ENCODE measurements at places on chromosomes 2 and 18.

GRCh38 chr2:165989851-165990250 is 36.3 kb upstream of the TTC21B start:
- DNase-seq, result no peak
- H3K27me3 ChIP-seq, result no peaks in the 10 kb centered on the region
- no peaks in the 10 kb centered on the region for H3K36me3 ChIP-seq
- H3K27ac ChIP-seq, result no peak overlapping the region
- no peaks in the 10 kb centered on the region for H3K4me1 ChIP-seq

- no peaks in the 10 kb centered on the region for H3K4me1 ChIP-seq
- H3K27ac ChIP-seq, result no peak overlapping the region
- DNase-seq, result no peak
- H3K27me3 ChIP-seq, result no peaks in the 10 kb centered on the region
- no peaks in the 10 kb centered on the region for H3K36me3 ChIP-seq
- H3K4me3 ChIP-seq, result no peak overlapping the region
Observed at GRCh38 chr2:68792751-68793150, 58.1 kb downstream of the ARHGAP25 start.

GRCh38 chr2:217185265-217185995 is 325.6 kb upstream of the TNP1 start:
- H3K27me3 ChIP-seq, result no peaks in the 10 kb centered on the region
- no peaks in the 10 kb centered on the region for H3K36me3 ChIP-seq
- no peak overlapping the region for H3K4me3 ChIP-seq
- no peak overlapping the region for H3K27ac ChIP-seq
- H3K4me1 ChIP-seq, result no peaks in the 10 kb centered on the region

- H3K27me3 ChIP-seq, result peaks cover under 1% of the 10 kb centered on the region
- H3K4me3 ChIP-seq, result no peak overlapping the region
- DNase-seq, result no peak
- H3K4me1 ChIP-seq, result no peaks in the 10 kb centered on the region
- H3K27ac ChIP-seq, result no peak overlapping the region
Observed at GRCh38 chr18:8571399-8571798, 37.8 kb upstream of the RAB12 start.

DNA sequence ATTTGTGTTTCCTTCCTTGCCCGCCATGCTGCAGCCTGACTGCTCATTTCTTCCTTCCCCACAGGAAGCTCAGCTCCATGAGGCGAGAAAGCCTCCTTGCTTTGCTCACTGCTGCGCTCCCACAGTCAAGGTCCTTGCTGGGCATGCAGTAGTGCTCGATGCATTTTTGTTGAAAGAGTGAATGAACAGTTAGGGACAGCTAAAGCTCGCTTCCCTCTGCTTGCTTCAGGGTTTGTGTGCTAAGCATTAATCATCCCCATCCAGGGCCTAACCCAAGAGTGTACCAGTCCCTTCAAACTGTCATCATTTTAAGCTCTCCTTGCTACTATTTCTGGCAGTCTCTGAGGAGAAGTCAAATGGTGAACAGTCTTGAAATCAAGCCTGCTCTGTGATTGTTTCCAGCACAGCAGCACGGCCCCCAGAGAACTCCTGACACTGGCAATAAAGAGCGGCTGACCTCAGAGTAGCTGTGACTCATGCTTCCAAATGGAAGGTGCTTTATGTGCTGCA is 171.7 kb upstream of the SOX11 start:
- peak overlapping the region; percentile 21 for H3K27ac ChIP-seq
- no peaks in the 10 kb centered on the region for H3K36me3 ChIP-seq
- H3K4me1 ChIP-seq, result peaks cover 8% of the 10 kb centered on the region
- H3K4me3 ChIP-seq, result no peak overlapping the region

- H3K27ac ChIP-seq, result peak overlapping the region; percentile 59
- H3K36me3 ChIP-seq, result peaks cover 14% of the 10 kb centered on the region
- H3K27me3 ChIP-seq, result no peaks in the 10 kb centered on the region
- peak; percentile 94 for DNase-seq
- peaks cover 5% of the 10 kb centered on the region for H3K4me1 ChIP-seq
Observed at GRCh38 chr18:711657-712400, 601 bp downstream of the ENOSF1 start.

DNA sequence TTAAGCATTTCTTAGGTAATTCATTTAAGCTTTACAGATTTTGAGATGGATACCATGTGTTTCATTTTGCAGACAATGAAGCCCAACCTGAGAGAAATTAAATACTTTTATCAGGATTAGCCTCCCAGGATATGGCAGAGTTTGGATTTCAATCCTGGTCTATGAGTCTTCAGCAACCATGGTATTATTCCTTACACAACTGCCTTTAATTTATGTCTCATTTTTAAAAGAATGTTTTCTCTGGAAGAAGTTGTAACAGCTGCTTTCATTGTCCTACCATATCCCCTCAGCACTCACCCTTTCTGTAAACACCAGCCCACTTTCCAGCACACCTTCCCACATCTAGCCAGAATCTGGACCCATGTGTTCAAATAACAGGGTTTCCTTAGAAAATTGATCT is 863.7 kb upstream of the VRK2 start:
- no peak overlapping the region for H3K4me3 ChIP-seq
- H3K27me3 ChIP-seq, result no peaks in the 10 kb centered on the region
- no peaks in the 10 kb centered on the region for H3K4me1 ChIP-seq
- peak overlapping the region; percentile 30 for H3K27ac ChIP-seq

DNA sequence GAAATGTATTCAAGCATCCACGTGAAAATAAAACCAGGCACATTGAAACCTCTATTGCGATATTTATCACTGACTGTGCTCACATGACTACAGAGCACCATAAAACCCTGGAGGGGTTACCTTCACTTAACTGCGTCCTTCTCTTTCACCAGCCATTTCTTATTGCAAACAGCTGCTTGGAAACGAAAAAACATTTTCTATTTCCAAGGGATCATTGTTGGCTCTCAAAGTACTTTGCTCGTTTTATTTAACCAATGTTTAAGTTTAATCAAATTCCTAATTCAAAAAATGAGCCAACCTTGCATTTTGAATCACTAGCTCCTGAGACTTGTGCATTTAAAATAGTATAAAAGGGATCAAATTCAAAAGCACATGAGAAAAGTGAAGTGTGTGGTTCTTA is 134.4 kb downstream of the OSR1 start:
- no peaks in the 10 kb centered on the region for H3K27me3 ChIP-seq
- no peak overlapping the region for H3K27ac ChIP-seq
- H3K4me3 ChIP-seq, result no peak overlapping the region
- H3K4me1 ChIP-seq, result peaks cover 3% of the 10 kb centered on the region
- DNase-seq, result no peak
- H3K36me3 ChIP-seq, result no peaks in the 10 kb centered on the region

DNA sequence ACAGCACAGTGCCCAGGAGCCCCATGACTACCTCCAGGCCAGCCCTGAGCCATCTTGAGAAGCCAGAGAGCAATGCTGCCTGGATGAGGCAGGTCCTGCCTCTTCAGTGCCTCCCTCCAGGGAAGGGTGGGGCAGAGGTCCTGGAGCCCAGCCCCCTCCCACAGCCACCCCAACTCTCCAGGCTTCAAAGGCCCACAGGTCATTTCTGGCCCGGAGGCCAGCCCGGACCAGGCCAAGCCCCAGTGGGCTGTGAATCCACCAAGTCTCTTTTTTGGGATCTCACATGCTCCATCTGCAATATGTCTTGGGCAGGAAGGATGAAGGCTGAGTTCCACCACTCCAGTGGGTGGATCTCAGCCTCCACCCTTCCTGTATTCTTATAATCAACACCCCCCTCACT is 36.7 kb downstream of the SDC1 start:
- no peaks in the 10 kb centered on the region for H3K27me3 ChIP-seq
- no peak overlapping the region for H3K27ac ChIP-seq
- H3K36me3 ChIP-seq, result no peaks in the 10 kb centered on the region
- H3K4me3 ChIP-seq, result no peak overlapping the region
- DNase-seq, result no peak

DNA sequence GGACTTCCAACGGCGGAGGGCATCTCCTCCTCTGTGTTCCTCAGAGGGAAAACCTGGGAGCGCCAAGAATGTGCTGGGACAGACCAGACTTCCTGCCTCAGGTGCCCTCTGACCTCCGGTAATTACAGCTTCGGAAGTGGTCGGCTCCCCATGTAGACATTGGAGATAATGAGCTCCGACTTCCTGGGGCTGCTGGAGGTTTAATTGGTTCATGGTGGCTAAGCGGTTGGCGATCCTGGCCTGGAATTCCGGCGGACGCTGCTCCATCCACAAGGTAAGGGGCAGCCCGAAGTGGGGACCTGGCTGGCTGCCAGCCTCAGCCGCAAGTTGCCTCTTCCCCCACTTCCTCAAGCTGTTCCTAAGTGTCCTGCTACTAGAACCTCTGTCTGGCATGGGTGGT is 83.2 kb upstream of the EPC2 start:
- peak; percentile 11 for DNase-seq
- no peaks in the 10 kb centered on the region for H3K36me3 ChIP-seq
- peaks cover under 1% of the 10 kb centered on the region for H3K27me3 ChIP-seq
- no peak overlapping the region for H3K4me3 ChIP-seq
- peaks cover 4% of the 10 kb centered on the region for H3K4me1 ChIP-seq

- no peak within 1 kb of the TSS for H3K4me3 ChIP-seq
- H3K36me3 ChIP-seq, result no peaks in the 10 kb centered on the region
- H3K4me1 ChIP-seq, result no peaks in the 10 kb centered on the region
- H3K27me3 ChIP-seq, result no peaks in the 10 kb centered on the region
- peak; percentile 68 for DNase-seq
- H3K27ac ChIP-seq, result no peak within 1 kb of the TSS
Observed at GRCh38 chr2:165203689-165204559, at the start of gene SCN3A. SCN3A (minus strand) TSS chr2:165204050; CDS start chr2:165176394, 27,656 bp downstream.

DNA sequence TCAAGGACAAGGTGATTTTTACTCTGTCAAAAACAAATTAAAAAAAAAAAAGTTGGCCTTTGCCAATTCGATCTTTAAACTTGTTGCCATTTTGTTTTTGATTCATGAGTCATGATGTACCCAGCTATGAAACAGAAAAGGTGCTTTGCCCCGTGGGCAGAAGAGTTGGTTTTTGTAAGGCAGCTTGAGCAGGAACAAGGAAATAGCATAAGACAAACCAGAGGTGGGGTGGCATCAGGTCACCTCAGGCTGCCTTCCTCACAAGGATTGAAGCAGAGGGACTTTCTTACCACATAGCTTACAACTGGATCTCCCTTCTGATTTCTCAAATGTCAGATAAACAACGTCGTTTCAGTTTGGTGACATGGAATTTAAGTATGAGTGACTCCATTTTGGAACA is 123.8 kb downstream of the ARL4C start:
- H3K4me3 ChIP-seq, result no peak overlapping the region
- no peak for DNase-seq
- no peaks in the 10 kb centered on the region for H3K27me3 ChIP-seq
- H3K27ac ChIP-seq, result no peak overlapping the region
- peaks cover 11% of the 10 kb centered on the region for H3K4me1 ChIP-seq

GRCh38 chr2:226002438-226002837 is 602.9 kb downstream of the NYAP2 start:
- DNase-seq, result peak; percentile 97
- H3K4me1 ChIP-seq, result no peaks in the 10 kb centered on the region
- no peak overlapping the region for H3K27ac ChIP-seq
- H3K4me3 ChIP-seq, result no peak overlapping the region

GRCh38 chr2:176934131-176934530 is 278.5 kb upstream of the HNRNPA3 start:
- DNase-seq, result no peak
- H3K4me1 ChIP-seq, result no peaks in the 10 kb centered on the region
- H3K4me3 ChIP-seq, result no peak overlapping the region
- H3K36me3 ChIP-seq, result no peaks in the 10 kb centered on the region
- no peaks in the 10 kb centered on the region for H3K27me3 ChIP-seq

GRCh38 chr2:15367205-15367604 is 193.9 kb downstream of the NBAS start:
- H3K36me3 ChIP-seq, result peaks cover 36% of the 10 kb centered on the region
- DNase-seq, result no peak
- no peak overlapping the region for H3K27ac ChIP-seq
- H3K4me1 ChIP-seq, result peaks cover 5% of the 10 kb centered on the region
- H3K27me3 ChIP-seq, result no peaks in the 10 kb centered on the region

- no peaks in the 10 kb centered on the region for H3K4me1 ChIP-seq
- H3K27ac ChIP-seq, result no peak overlapping the region
- H3K36me3 ChIP-seq, result no peaks in the 10 kb centered on the region
Observed at GRCh38 chr18:24009246-24009645, 5.3 kb upstream of the TTC39C start.

DNA sequence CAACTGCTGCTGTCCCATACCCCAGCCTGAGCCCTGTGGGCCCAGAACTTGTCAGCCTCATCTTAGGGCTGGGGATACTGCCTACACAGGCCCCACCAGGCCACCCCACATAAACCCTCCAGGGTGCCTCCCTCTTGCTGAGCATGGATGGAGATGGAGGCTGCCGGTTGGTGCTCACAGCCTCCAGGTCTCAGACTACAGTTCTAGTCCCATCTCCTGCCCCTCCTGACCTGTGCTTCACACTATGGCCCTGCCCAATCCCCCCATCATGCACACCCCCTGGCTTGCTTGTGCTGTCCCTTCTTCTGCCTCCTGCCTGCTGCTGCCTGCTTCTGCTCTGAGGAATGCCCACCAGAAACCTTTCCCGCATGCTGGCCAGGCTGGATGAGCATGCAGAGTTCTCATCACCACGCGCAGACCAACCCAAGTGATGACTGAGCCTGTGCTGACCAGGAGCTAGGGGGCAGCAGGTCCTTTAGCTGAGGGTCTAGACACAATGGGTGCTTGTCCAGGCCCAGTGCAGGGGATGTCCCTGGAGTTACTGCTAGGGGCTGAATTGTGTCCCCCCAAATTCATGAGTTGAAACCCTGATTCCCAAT is 138.4 kb upstream of the HS6ST1 start:
- no peak overlapping the region for H3K27ac ChIP-seq
- H3K4me1 ChIP-seq, result peaks cover 7% of the 10 kb centered on the region
- no peak overlapping the region for H3K4me3 ChIP-seq
- H3K27me3 ChIP-seq, result peaks cover 33% of the 10 kb centered on the region
- H3K36me3 ChIP-seq, result no peaks in the 10 kb centered on the region
- no peak for DNase-seq

GRCh38 chr2:41869542-41870264 is 178.1 kb upstream of the PKDCC start:
- no peaks in the 10 kb centered on the region for H3K36me3 ChIP-seq
- DNase-seq, result peak; percentile 66

- no peaks in the 10 kb centered on the region for H3K27me3 ChIP-seq
- H3K4me3 ChIP-seq, result no peak overlapping the region
- no peak for DNase-seq
- H3K36me3 ChIP-seq, result no peaks in the 10 kb centered on the region
Observed at GRCh38 chr2:157611726-157612125, 16.9 kb downstream of the ACVR1C start.
